ENCODE measurements at places on chromosomes 7 and 10. TPM values are rescaled to one million over a fixed set of nuclear protein-coding genes. Genes with fewer than 3 reads are reported as not detected.

PLXNA4 gene
- 4.8 TPM for total RNA-seq

FGFR2 gene
- 41.6 TPM for total RNA-seq

SLF2 gene
- 22.1 TPM for total RNA-seq

DNA sequence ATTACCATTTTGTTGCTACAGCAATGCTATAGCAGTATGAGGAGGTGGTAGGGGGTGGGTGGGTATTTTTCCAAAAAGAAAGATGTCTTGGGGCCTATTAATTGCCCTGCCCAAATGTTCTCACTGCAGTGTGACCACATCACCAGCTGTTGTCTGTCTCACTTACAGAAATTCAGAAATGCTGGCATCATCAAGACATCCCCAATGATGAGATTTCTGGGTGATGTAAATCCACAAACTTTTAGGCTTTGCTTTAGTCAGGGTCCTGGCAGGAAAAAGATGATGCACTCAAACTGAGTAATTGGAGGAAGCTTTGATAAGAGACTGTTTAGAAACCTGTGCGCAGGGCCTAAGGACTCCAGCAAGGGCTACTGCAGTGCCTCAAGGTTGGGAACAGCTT is 56.2 kb upstream of the OPN4 start:
- H3K27ac ChIP-seq: no peak overlapping the region
- no peak overlapping the region for H3K4me3 ChIP-seq
- H3K36me3 ChIP-seq: no peaks in the 10 kb centered on the region

- H3K27ac ChIP-seq: peak overlapping the region; percentile 76
- no peaks in the 10 kb centered on the region for H3K36me3 ChIP-seq
- ATAC-seq: no peak
- H3K27me3 ChIP-seq: no peaks in the 10 kb centered on the region
- H3K4me3 ChIP-seq: no peak overlapping the region
- H3K4me1 ChIP-seq: peaks cover 55% of the 10 kb centered on the region
Measured at GRCh38 chr10:102612964-102613275, 31.4 kb upstream of the TRIM8 start.

DNA sequence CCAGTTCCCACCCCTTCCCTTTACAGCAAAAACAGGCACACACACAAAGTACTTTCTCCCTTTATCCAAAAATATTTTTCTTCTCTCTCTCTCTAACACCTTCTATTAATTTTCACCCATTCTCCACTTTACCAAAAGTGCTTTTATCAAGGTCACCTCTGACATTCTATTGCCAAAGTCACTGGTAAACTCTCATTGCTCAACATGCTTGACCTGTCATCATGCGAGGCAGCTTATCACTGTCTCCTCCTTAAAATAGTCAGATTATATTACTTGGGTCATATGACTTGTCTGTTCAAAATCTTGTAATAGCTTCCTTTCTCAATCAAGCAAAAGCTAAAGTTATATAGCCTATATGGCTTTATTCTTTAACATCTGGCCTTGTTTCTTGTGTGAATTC is 28.6 kb downstream of the MACC1 start:
- no peak overlapping the region for H3K4me3 ChIP-seq
- no peaks in the 10 kb centered on the region for H3K4me1 ChIP-seq
- H3K27me3 ChIP-seq: no peaks in the 10 kb centered on the region
- no peak for ATAC-seq
- H3K36me3 ChIP-seq: no peaks in the 10 kb centered on the region

DNA sequence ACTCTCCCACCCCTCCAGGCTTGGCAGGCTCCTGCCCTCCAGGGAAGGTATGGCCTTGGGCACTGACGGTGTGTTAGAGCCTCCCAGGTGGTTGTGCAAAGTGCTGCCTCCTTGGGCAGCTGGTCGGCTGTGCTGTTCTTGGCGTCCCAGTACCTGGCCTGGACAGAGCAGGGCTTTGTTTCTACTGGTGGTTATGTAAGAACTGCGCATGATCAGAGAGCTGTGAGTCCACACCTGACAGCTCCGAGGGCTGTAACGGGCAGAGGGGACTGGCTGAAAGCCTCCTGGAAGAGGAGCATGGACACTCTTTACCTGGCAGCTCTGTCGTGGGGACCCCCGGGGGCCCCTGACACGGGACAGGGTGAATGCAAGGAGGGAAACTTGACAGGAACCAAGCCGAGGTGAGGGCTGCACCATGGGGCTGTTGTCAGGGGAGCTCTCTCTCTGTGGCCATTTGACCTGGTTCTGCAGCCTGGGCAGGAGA is 3.1 kb upstream of the SFRP5 start:
- H3K27me3 ChIP-seq: peaks cover 53% of the 10 kb centered on the region
- H3K36me3 ChIP-seq: no peaks in the 10 kb centered on the region
- ATAC-seq: no peak

- ATAC-seq: peak; percentile 23
- H3K36me3 ChIP-seq: no peaks in the 10 kb centered on the region
- H3K27me3 ChIP-seq: no peaks in the 10 kb centered on the region
- no peaks in the 10 kb centered on the region for H3K4me1 ChIP-seq
- peak within 1 kb of the TSS; percentile 69 for H3K4me3 ChIP-seq
- no peak within 1 kb of the TSS for H3K27ac ChIP-seq
Measured at GRCh38 chr10:103855424-103855823, at the start of gene SH3PXD2A. SH3PXD2A (minus strand) TSS chr10:103855576; CDS start chr10:103855266, 310 bp downstream.

Data from gastroesophageal sphincter (tissue), 4 donors.